Fibroblast of skin of scalp (primary cell): ENCODE measurements at places on chromosomes 7 and 10.

DNA sequence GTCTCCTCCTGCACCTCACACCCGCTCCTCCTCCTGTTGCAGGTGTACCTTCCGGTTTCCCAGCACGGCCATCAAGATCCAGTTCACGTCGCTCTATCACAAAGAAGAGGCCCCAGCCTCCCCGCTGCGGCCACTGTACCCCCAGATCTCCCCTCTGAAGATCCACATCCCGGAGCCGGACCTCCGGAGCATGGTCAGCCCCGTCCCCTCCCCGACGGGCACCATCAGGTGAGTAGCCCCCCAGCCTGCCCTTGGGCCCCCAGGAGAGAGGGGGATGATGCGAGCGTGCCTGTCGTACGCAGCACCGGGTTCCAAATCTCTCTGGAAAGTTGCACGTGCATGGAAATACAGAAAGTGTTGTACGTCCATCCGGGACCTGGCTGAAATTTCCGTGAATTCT, 34.6 kb upstream of the AP5Z1 start:
- DNase-seq = no peak

GRCh38 chr7:100965723-100966541, 3.4 kb upstream of the MUC12 start:
- DNase-seq = peak; percentile 47

GRCh38 chr7:148041156-148041555, 549.4 kb upstream of the C7orf33 start:
- no peak for DNase-seq

GRCh38 chr10:104689547-104689946, 48.5 kb downstream of the SORCS3 start:
- no peak for DNase-seq

DNA sequence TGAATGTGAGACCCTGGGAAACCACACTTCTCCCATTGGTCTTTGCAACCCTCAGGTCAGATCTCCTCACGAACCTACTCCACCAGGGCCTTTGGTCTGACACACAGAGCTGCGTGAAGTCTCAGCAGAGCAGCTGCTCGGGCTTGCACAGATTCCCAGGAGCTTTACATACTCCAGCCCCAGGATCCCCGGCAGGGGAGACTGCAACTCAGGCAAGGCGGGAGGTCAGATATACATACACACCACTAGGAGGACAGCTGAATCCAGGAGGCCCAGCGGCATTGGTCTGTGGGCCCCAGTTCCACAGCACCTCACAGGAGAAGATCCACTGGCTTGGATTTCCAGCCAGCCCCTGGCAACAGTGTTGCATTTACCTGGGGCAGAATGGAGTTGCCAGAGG, 239.2 kb downstream of the GPAM start:
- DNase-seq = no peak

GRCh38 chr7:79008786-79009185, 444.7 kb downstream of the MAGI2 start:
- no peak for DNase-seq

DNA sequence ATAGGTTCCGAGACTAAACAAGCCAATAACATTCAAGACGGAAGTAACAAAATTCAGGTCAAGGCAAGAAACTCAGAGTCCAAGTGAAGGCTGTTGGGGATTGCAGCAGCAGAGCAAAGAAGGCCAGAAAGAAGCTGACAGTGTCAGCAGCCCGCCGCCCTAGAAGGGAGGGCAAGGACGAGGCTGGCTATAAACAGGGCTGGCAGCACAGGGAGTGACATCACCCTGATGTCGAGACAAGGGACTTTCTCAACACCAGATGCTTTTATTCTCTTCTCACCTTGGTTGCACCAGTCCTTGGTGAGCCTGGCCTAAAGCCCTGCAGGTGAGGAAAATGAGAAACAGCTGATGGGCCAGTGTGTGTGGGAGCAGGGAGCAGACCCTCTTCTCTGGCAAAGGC, 687.7 kb upstream of the NRP1 start:
- DNase-seq = no peak

DNA sequence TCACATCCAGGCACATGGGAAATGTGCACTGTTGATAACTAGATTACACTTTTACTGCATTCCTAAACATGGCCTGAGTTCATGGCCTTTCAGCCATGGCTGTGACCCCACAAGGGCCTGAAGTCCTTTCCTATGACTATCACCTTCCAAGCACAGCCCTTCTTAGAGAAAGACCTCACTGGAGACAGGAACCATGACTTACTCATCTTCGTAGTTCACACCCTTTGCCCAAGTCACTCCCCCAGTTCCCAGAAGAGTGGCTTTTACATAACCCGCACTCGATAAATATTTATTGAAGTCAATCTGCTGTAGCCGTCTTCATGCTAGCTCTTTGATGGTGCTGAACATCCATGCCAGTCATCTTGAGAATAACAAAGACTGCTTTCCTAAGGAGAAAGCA, 632.5 kb upstream of the NRP1 start:
- DNase-seq = no peak

DNA sequence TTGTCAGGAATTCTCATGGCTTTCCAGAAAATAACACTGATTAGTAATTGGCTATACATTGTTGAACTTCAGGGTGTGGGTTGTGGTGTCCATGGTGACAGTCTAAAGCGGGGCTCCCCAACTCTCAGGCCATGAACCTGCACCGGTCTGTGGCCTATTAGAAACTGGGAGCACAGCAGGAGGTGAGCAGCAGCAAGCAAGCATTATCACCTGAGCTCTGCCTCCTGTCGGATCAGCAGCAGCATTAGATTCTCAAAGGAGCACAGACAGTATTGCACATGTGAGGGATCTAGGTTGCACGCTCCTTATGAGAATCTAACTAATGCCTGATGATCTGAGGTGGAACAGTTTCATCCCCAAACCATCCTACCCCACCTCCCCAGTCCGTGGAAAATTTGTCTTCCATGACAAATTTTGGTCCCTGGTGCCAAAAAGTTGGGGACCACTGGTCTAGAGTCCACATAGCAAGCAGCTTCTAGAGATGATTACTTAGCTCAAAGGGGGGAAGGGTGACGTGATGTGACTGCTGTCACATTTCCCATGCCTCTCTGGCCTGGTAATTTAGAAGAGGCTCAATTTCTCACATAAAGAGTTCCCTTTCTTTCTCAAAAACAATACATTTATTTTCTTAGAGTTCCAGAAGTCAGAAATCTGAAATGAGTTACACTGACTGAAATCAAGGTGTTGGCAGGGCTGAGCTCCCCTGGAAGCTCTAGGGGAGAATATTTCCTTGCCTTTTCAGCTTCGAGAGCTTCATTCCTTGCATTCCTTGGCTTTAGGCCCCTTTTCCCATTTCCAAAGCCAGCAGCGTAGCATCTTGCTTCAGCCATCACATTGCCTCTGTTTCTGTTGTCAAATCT, 17.6 kb upstream of the FAM221A start:
- DNase-seq = peak; percentile 63

GRCh38 chr10:19623321-19623720, 192.9 kb upstream of the PLXDC2 start:
- DNase-seq = no peak

GRCh38 chr10:119209035-119209735, 1.8 kb downstream of the GRK5 start:
- DNase-seq = peak; percentile 70

DNA sequence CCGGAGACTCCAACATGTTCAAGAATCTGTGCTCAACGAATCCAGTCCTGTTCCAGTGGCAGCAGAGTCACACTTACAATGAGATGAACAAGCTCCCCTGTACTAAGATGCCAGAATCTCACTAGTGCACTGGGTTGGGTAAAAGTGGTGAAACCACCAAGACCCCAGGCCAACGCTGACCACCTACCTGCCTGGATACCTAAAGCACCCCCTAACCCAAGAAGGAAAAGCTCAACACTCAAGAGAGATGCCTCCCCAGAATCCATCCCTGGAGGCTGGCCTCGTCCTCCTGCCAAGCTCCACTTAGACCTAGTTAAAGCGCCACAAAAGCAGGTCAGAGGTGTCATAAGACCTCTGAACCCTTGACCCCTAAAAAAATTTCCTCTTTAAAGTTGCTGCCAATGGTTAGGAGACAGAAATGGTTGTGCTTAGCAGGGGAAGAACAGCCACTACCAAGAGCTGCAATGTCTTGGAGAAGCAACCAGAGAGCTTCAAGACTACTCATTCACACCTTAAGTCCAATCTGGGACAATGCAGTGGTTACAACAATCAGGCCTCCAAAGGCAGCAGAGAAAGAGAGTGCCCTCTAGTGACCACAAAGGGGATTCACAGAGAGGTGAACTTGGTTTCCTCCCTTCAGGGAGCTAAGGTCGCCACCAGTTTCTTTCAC, 94.6 kb upstream of the MACROH2A2 start:
- DNase-seq = peak; percentile 57

- peak; percentile 12 for DNase-seq
Measured at GRCh38 chr10:71396084-71396710, 523 bp upstream of the CDH23 start.

- DNase-seq = no peak
Measured at GRCh38 chr7:102261451-102261850, 25.2 kb upstream of the SH2B2 start.

DNA sequence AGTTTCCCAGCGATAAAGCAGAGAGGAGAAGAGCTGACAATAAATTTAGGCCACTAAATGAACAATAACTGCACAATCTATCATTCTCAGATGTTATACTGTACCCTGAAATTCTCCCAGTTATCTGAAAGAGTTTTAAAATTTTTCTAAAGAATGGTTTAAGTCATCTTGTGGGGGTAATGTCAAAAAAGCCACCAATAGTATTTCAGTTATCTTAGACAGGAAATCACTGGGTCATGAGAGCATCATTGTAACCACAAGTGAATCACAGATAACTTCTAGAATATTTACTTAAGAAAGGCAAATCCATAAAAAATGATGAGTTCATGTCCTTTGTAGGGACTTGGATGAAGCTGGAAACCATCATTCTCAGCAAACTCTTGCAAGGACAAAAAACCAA, 147.1 kb downstream of the DNAJB9 start:
- DNase-seq = peak; percentile 80

GRCh38 chr7:1108264-1108920, 20.5 kb downstream of the GPER1 start:
- no peak for DNase-seq

GRCh38 chr10:102119417-102120141, 589 bp downstream of the LDB1 start:
- DNase-seq = peak; percentile 82

- no peak for DNase-seq
Measured at GRCh38 chr10:123140164-123140982, 4.6 kb downstream of the HMX3 start.

DNA sequence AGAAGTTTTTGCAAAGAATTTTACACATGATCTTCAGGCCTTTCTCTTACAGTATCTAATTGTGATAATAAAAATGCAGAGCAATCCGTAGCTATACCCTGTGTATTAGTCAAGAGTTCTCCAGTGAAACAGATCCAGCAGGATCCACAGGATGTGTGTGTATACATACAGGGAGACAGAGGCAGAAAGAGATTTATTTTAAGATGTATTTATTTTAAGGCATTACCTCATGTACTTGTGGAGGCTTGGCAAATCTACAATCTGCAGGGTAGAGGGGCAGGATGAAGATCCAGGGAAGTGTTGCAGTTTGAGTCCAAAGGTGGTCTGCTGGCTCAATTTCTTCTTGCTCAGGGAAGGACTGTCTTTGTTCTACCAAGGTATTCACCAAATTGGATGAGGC, 41.7 kb downstream of the ARHGAP12 start:
- no peak for DNase-seq

DNA sequence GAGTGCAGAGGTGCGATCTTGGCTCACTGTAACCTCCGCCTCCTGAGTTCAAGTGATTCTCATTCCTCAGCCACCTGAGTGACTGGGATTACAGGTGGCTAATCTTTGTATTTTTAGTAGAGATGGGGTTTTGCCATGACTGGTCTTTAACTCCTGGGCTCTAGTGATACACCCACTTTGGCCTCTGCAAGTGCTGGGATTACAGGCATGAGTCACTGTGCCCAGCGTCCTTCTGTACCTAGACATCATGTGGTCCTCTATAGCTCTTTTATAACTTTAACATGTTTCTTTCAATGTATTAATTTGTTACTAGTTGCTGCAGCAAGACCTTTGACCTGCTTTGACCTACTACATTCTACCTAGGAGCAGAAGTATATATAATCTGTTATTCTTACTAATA, 38.7 kb upstream of the BICC1 start:
- no peak for DNase-seq

GRCh38 chr7:28761505-28761904, 196.6 kb downstream of the TRIL start:
- peak; percentile 54 for DNase-seq

DNA sequence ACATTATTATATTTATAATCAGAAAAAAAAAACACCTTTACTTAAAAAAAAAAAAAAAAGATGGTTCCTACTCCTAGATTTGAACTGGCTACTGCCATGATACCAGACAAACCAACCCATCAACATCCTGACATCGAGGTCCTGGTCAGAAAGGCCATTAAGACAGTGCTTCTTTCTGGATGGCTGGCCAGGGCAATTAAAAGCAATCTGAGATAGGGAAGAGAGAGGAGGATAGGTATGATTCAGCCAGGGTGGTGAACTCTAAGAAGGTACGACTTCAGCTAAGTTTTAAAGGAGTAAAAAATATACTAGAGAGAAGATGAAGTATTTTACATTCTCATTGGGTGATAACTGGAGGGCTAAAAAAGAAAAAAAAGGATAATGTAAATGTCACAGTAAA, 139.0 kb downstream of the DOCK4 start:
- DNase-seq = no peak

DNA sequence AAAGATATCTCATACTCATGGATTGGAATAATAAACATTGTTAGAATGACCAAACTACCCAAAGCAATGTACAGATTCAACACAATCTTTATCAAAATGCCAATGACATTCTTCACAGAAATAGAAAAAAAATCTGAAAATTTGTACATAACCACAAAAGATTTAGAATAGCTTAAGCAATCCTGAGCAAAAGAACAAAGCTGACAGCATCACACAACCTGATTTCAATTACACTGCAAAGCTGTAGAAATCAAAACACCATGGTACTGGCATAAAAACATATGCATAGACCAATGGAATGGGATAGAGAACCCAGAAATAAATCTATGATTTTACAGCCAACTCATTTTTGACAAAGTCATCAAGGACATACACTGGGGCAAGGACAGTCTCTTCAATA, 130.0 kb upstream of the TMEM72 start:
- DNase-seq = peak; percentile 29

- DNase-seq = peak; percentile 63
Measured at GRCh38 chr10:6346631-6347030, 143.9 kb downstream of the PFKFB3 start.

GRCh38 chr7:44309271-44310091, 15.9 kb downstream of the CAMK2B start:
- peak; percentile 46 for DNase-seq

DNA sequence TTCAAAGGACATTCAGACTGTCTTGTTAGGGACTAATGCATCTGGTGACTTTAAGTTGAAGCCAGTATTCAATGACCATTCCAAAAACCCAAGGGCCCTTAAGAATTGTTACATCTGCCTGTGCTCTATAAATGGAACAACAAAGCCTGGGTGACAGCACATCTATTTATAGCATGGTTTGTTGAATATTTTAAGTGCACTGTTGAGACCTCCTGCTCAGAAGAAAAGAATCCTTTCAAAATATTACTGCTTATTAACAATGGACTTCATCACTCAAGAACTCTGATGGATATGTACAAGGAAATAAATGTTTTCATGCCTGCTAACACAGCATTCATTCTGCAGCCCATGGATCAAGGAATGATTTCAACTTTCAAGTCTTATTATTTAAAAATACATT, 33.1 kb upstream of the CYP26C1 start:
- DNase-seq = no peak

- DNase-seq = peak; percentile 69
Measured at GRCh38 chr7:6317797-6318438, 45.5 kb upstream of the CYTH3 start.

GRCh38 chr10:14456218-14456869, 125.6 kb upstream of the FRMD4A start:
- no peak for DNase-seq
